ENCODE measurements at places on chromosomes 3 and 15.

GRCh38 chr3:177126015-177126773, 71.1 kb downstream of the TBL1XR1 start:
- peak; percentile 57 for DNase-seq

- DNase-seq, result no peak
These were observed 1.8 kb downstream of the EFCC1 start for GRCh38 chr3:129002573-129003569.

DNA sequence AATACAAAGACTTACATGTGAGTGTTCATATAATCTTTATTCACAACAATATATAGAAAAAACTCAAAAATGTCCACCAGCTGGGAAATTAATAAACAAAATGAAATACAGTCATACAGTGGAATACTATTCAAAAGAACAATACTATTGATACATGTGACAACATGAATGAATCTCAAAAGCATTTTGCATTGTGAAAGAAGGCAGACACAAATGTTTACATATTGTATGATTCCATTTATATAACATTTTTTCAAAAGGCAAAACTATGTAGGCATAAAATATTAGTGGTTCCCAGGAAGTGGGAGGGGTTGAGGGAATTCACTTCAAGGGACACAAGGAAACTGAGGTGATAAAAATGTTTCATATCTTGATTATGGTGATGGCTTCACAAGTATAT, 303.2 kb downstream of the CTNNB1 start:
- DNase-seq, result no peak

DNA sequence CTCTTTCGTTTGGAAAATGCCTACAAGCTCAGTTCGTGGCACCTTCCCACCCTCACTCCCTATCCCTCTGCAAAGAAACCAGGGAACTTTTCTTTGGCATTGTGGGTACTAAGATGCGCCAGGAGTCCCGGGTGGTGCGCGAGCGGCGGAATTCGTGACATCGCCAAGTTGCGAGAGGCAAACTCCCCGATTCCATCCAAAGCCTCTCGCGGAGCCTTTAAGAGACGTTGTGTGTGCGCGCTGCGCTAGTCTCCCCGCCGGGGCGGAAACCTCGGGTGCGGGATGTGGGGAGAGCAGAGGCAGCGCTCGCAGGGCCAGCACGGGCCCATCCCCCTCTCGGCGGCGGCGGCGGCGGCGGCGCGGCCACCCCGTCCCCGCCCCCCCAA, 443 bp upstream of the NR2F2 start:
- DNase-seq, result no peak

GRCh38 chr15:70222606-70223005, 124.9 kb upstream of the TLE3 start:
- DNase-seq, result no peak

GRCh38 chr3:9778143-9779074, 8.7 kb upstream of the CAMK1 start:
- peak; percentile 66 for DNase-seq

GRCh38 chr15:91282486-91282885, 182.4 kb downstream of the SV2B start:
- no peak for DNase-seq

DNA sequence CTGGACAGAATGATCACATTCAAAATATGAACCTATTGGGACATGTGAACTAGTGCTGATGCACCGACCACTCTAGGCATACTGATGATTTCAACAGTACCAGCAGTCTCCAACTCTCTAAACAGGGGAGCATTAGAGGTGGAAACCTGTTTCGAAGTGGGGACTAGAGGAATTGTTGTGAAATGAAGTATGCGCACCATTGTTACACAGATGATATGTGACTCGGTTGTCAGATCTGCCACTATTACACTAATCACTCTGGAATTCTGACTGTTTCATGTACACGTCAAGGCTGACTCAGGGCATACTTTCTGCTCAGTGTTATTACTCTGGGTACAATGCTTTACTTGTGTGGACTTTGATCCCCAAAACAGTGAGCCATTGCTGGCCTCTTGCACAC, 198.2 kb upstream of the UBE2E2 start:
- DNase-seq, result peak; percentile 97

DNA sequence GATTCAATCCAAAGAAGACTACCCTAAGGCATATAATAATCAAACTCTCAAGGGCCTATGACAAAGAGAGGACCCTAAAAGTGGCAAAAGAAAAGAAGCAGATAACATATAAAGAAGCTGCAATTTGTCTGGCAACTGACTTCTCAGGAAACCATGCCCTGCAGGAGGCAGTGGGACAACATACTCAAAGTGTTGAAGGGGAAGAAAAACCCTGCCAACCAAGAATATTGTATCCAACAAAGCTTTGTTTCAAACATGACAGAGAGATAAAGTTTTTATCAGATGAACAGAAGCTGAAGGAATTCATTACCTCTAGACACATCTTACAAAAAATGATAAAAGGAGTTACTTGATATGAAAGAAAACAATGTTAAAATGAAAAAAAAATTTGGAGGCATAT, 167.1 kb downstream of the VPS13C start:
- no peak for DNase-seq

DNA sequence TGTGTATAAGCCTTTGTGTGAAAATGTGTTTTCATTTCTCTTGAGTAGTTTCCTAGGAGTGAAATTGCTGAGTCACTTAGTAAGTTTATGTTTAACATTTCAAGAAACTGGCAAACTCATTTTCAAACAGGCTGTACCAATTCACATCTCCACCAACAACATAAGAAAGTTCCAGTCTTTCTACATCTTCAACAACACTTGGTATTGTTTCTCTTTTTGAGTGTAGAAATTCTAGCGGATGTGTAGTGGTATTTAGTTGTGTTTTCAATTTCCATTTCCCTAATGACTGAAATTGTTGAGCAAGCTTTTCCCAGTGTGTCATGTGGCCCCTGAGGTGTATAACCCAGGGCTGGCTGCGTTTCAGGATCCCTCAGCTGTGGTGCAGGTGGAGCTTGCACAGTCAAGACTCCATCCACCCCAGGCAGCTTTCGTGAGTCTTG, 258.5 kb downstream of the PDCD6IP start:
- peak; percentile 91 for DNase-seq

- DNase-seq, result peak; percentile 14
These were observed 47.5 kb downstream of the MYH15 start for GRCh38 chr3:108462899-108463298.

DNA sequence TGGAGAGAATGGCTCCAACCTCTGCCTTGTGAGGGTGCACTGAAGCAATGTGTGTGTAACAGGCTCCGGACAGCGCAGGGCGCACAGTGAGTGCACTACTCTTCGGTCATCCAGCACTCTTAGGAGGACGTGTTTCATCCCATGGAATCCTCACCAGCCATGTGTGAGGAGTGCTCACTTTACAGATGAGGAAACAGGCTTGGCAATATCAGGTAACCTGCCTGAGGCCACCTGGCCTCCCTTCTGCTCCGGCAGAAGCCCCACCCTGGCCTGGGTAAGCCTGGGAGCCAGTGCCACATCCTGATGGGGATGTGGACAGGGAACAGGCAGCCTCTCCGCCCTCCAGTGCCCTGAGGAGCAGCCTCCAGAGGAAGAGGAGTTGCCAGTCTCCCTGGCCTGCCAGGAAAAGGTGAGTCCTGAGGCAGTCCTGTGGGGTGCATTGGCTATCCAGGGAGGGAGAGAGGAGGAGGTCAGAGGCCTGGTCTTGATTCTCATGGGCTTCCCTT, 39.4 kb upstream of the LIMD1 start:
- no peak for DNase-seq

- no peak for DNase-seq
These were observed 3.1 kb upstream of the CPNE9 start for GRCh38 chr3:9700536-9700935.

All from renal cortical epithelial cell (primary cell).